ENCODE measurements at places on chromosomes 12 and 14.

GRCh38 chr12:65881348-65881961, 57.2 kb downstream of the HMGA2 start:
- no peak for DNase-seq

DNA sequence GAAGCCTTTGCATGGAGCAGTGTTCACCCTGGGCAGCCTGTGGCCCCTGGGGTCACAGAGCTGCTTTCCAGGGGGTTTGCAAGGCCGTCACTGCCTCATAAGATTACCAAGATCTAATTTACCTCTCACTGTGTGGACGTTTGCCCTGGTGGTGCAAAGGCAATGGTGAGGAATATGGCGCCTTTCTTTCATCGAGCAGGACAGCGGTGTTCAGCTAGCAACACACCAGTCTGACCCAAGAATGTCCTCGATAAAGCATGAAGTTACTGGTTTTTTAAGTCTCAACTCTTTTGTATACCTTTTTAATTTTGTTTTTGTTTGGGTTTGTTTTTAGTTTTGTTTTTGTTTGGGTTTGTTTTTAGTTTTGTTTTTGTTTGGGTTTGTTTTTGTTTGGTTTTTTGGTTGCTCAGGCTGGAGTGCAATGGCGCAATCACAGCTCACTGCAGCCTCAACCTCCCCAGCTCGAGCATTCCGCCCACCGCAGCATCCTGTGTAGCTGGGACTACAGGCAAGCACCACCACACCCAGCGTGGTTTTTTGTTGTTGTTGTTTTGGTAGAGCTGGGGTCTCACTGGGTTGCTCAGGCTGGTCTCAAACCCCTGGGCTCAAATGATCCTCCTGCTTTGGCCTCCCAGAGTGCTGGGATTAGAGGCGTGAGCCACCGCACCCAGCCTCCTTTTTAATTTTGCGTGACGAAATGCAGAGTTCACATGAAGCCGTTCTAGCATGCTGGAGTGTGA, 57.9 kb downstream of the PPP2R5C start:
- DNase-seq, result peak; percentile 50

DNA sequence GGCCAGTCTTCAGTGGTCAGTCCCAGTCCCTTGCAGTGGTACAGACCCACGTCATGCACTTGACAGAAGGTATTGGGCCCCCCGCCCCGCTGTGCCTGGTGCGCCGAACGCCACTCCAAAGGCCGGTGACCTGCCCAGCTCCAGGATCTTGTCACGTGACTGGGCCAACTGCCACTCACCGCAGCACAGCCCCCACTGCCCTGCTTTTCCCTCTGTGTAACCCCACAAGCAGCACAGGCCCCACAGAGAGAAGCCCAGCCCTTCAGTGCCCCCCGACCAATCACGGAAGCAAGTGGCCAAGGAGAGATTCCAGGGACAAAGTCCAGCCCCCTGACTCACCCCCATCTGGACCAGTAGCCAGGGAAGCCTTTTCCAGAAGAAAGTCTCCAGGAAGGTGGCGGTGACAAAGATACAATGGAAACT, 498 bp downstream of the GPR132 start:
- no peak for DNase-seq

DNA sequence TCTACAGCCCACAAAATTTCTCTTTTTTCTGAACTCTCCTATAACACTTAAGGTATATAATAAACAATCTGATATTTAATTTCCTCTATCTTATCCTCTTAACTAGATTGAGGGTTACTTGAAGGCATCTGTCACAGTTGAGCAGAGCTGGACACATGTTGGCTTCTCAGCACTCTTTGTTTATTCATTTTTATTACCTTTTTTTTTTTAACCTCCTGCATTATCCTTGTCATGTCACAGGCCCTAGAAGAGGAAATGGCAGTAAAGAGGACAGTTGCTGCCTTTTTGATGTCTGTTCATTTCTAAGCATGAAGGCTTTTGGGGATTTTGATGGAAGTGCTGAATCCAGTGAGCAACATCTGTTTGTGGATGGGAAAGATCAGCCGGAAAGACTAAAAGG, 32.5 kb upstream of the EVL start:
- no peak for DNase-seq

DNA sequence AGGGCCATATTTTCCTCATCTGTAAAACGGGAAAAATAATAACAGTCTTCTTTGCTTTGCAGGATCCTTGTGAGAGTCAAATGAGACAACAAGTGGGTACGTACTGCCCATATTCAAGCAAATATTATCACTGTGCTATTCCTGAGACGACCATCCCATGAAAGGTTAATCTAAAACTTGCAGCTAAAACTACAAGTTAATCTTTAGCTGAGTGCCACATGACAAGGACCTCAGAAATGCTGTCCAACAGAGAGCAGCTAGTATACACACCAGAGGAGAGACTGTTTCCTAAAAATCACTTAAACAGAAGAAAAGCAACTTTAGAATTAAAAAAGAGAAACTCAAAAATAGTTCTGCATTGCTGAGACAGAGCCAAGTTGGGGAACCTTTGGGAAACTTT, 162.7 kb upstream of the TMTC2 start:
- no peak for DNase-seq

GRCh38 chr12:13631873-13632272, 349.5 kb downstream of the GRIN2B start:
- no peak for DNase-seq

GRCh38 chr12:897386-897785, 52.1 kb downstream of the RAD52 start:
- no peak for DNase-seq

DNA sequence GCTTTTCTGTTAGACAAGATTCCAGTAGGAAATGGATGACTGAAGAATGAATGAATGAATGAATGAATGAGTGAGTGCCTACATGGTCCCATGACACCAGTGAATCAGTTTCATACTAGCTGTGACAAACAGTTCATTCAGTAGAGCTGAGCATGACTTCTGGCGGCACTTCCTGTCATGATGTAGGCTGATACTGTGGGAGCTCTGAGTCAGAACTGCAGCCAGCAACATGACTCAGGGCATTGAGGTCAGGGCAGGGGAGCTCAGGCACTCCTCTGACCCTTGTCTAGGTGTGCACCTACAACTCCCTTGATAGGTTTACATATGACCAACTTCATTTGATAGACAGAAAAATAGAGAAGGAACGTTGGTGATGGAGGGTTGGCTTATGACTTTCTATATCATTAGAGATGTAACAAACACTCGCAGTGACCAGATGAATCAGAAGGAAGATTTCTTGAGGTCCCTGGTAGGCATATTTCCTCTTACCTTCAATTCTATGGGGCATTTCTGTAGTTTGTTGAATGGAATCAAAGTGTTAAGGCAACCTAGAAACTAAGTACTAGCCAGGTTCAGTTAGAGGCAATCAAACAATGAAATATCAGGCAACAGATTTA, 139.3 kb upstream of the ARHGAP5 start:
- peak; percentile 62 for DNase-seq

GRCh38 chr12:77830583-77831351, at the start of gene NAV3:
Gene NAV3, plus strand, starts transcription at chr12:77830894. Its CDS starts 568 bp downstream, at chr12:77831462.
- no peak for DNase-seq

Measured in stimulated activated CD8-positive, alpha-beta memory T cell treated with anti-CD3 and anti-CD28 coated beads, Interleukin-2, amount 100 ng/mL, for 48 hours (primary cell).